ENCODE measurements at places on chromosomes 7 and 10.

- DNase-seq: no peak
Observed at GRCh38 chr7:64945503-64946175, 42.6 kb downstream of the ZNF273 start.

DNA sequence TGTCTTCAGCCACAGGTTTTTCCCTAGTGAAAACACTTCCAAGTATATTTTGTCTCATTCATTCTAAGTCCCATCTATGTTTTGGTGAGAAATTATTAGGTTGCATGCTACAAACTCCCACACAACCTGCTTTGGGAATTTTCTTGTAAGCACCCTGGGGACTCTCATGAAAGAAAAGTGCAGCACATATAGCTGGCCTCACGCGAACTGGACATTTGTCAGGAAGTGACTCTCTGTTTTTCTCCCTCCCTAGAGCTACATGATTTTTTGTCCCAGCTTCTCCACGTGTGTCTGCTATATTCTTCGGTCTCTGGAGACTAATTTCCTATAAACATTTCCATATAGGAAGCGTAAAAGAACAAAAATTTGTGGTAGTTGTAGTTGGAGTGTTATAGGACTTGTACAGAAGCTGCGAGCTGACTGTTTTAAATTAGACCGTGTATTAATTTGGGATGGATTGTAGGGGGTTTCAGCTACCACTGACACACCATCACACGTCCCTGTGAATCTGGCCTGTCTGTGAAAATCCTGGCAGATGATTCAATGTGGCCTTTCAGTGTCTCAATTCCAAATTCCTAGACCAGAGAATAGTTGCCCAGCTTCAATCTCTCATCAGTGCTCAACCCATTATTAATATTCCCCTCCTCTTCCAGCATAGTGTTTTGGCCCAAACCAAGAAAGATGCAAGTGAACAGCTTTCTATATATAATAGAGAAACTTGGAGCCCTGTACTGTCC, 40.2 kb downstream of the ARL4A start:
- DNase-seq: no peak

DNA sequence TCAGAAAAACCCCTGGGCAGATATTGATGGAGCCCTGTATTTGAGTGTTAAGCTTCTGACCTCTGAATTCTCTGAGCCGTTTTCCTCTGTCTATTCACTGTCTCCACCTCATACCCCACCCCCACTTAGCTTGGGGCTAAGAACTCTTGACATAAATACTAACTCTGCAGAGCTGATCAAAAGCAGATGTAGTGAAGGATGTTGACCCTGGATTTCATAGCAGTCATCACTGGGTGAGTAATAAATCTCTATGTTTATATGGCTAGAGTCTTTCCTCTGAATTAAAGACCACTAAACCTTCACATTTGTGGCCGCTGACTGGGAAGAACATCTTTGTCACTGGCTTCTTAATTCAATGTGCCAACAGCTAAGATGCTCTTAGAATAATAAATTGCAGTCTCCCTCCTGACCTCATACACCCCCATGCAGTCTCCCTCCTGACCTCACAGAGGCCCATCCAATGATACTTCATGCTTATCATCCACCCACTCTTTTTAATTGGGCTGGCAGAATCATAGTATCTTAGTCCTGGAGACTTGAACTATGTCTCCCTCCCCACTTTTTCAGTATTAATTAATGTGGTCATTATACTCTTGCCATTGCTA, 78.0 kb upstream of the MACROH2A2 start:
- no peak for DNase-seq

DNA sequence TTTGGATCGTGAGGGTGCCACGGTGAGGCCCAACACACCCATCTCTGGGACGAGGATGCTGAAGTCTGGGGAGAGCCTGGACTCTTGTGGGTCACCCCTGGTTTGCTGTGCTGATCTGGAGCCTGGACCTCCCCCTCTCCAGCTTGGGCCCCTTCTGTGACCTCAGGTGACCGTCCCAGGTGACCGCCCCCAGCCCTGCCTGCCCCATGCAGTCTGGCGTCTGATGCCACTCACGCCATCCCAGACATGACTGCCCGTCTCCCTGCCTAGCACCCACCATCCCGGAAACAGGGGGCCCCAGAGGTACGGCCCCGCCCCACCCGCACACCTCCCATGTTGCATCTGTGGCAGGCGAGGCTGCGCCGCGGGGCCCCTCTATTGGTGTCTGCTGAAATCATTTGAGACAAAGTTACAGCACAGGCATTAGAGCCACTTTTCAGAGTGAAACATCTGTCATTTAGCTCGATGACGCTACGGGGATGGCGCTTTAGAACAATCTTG, 21.1 kb downstream of the UNCX start:
- no peak for DNase-seq

DNA sequence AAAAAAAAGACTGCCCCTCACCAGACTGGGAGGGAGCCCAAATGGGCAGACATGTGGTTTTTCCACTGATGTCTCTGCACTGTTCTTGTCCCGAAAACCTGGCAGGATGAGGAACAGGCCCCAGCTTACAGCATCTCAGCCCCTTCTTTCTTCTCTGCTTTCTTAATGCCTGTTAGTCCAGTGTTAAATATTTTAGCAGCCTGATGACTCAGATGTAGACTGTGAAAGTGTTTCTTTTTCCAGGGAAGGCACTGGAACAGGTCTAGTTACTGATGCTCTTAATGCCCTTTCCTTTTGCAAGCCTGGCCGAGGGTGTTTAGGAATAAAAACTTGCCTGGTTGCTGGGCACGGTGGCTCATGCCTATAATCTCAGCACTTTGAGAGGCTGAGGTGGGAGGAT, 107.7 kb downstream of the TACC2 start:
- DNase-seq: no peak

DNA sequence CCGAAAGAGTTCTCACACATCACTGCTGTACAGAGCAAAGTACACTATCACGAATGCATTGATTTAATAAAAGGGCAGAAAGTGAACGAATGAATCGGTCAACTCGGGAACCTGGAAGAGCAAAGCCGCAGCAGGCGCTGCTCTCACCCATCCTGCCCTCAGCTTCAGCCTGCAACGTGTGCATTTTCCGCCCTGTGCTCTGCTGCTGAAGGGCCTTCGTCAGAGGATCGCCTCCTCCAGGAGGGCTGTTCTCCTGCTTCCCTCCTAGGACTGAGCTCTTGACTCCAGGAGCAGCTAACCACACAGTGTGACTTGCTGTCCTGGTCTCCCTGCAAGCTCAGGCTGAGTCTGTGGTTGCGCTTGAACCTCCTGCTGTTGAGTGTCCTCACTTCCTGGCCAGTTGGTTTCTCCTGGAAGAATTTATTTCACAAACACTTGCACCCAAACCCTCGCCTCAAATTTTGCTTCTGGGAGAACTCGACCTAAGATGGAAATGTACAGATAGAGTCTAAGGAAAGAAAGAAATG, 473.0 kb upstream of the KLF6 start:
- DNase-seq: no peak

GRCh38 chr10:133401500-133401899, 7.5 kb downstream of the MTG1 start:
- DNase-seq: no peak

Measured in CD4-positive, alpha-beta T cell treated with Interleukin-10 for 1 hour (primary cell).